ENCODE measurements at places on chromosomes 4 and X.

DNA sequence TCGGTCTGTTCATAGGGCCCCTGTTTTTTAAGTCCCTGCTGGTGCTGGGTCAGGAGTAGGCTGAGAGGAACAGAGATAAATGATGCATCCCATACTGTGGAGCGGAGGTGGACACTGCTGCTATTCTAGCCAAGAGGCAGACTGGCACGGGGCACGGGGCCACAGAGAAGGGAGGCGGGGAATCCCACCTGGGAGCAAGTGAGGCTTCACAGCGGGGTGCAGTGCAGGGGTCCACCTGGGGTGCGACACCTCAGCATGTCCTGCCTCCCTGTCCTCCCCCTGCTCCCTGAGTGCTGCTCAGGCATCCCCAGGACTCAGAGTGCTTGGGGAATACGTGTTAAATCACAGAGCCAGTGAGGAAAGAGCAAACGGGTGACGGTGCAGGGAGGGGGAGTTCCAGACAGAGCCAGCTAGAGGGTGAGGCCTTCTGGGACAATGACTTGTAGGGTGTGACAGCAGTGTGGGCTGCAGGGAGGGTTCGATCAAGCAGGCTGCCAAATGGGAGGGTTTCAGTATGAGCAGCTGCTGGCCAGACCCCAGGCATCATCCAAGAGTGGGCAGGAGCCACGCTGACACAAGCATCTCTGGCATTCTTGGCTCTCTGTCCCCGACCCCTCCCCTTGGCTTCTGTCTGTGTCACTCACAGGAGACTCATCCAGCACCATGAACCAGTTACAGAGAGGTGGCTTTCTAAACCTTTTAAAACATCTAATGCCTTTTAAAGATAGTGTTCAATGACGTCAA, 13.7 kb upstream of the HTRA3 start:
- DNase-seq: no peak

DNA sequence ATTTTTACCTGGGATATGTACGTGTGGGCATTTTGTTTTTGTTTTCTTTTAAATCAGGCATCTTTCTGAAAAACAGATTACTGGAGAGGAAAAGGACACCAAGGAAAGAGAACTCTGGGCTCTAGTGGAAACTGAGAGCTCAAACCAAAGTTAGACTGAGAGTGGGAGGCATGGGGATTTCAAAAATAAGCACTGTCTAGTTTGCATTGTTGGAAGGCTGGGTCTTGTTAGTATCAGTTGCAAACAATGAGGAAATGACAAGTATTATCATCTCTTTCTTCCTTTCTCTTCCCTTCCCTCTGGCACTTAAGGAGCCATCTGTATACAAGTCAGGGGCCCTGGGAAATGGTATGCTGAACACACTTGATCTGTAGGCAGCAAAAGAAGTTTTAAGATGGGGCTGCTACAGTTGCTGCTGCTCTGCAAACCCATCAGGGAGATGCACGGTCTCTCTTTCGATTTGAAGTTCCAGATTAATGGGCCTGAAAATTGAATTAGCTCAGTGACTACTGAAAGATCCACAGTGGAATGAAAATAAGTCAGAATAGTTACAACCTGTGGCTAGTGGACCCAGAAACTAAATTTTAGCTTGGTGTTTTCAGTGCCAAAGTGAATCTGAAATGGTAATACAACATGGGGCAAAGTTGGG, 48.0 kb upstream of the GRXCR1 start:
- DNase-seq: no peak

DNA sequence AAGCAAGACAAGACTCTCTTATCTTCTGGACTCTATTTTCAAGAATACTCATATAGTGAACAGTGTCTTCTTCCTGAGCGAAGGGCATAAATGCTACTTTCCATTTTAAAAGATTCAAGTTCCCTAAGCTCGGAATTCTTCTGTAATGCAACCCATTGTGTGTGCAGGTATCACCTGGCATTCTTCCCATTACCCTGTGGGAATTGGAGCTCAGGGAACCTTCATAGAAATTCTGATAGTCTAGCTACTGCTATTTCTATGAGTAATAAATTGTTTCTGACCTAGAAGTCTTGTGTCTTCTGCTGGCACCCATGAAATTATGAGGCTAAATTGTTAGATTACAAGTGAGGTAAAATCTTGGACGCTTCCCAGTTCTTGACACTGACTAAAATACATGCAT, 324.1 kb upstream of the DIPK2B start:
- DNase-seq: no peak

GRCh38 chr4:154086247-154086646, 297.4 kb upstream of the SFRP2 start:
- no peak for DNase-seq

DNA sequence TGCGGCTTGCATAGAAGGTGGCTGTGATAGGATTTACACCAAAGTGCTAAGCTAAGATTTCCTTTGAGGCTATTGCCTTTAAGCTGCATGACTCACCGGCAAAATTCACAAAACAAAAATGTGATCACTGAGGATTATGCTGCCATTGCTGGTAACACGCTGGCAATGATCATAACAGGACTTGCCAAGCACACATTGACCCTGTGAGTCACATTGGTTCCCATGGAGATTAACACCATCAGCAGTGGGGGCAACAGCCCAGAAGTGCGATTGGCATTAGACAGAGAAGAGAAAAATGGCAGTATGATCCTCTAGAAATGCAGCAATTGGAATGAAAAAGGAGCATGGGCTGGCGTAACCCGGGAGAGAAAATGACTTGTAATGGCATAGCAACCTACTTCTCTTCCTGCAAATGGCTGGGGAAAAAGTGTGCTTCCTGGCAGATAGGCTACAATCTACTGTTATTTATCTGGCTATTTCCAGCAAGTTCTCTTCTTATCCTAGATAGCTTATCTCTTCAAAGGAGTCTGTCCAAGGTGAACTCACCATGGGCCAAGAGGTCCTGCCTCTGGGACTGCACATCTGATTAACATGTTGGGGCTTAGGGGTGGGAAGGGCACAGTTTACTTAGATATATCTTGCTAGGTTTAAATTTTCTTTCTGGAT, 314.2 kb upstream of the IGFBP7 start:
- no peak for DNase-seq

GRCh38 chr4:182142176-182143085, 100.8 kb upstream of the TENM3 start:
- no peak for DNase-seq

DNA sequence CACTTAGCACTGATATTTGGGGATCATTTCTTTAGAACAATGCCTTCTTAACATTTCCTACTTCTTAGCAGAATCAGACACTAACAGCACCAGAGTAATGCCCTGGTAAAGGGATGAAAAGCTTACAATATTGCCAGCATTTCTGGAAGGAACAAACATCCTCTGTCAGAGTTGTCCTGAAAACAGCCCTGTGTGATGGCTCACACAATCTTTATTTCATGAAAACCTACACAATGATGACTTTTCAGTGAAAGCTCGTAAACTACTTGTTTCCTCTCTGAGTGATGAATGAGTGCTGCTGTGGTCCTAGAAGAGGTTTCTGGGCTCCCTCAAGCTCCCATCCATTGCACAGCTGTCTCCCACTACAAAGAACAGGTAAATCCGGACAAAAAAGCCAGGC, 52.8 kb downstream of the GPC4 start:
- DNase-seq: no peak

DNA sequence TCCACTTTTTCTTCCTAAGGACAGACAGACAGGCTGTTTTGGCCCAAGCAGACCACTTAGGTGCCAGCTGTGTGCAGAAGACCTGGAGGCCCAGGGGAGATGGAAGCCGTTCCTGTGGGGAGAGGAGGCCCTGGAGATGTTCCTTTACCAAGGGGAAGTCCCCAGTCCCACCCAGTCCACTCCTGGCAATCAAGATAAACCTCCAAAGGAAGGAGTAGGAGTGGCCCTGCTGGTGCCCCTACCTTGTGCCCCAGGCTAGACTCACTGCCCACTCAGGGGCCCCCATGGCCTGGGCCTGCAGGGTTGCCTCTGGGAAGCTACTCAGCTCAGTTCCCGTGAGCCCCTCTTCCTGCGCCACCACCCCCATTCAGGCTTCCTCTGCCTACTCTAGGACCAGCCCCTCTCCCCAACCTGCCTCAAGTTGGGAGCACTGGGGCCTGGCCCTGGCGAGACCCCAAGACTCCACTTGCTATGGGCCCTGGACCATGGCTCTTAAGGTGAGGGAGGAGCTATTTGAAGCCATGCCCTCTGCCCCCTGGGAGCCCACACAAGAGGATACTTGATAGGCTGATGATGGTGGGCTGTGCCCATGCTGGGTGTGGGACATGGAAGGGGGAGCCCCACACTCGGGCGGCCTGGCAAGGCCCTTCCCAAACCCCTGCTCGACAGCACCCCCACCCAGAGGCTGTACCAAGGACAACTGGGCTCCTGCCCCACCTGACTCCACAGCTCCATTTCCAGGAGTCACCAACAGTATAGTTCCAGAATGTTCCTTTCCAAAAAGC, 24.8 kb upstream of the RNF4 start:
- no peak for DNase-seq

DNA sequence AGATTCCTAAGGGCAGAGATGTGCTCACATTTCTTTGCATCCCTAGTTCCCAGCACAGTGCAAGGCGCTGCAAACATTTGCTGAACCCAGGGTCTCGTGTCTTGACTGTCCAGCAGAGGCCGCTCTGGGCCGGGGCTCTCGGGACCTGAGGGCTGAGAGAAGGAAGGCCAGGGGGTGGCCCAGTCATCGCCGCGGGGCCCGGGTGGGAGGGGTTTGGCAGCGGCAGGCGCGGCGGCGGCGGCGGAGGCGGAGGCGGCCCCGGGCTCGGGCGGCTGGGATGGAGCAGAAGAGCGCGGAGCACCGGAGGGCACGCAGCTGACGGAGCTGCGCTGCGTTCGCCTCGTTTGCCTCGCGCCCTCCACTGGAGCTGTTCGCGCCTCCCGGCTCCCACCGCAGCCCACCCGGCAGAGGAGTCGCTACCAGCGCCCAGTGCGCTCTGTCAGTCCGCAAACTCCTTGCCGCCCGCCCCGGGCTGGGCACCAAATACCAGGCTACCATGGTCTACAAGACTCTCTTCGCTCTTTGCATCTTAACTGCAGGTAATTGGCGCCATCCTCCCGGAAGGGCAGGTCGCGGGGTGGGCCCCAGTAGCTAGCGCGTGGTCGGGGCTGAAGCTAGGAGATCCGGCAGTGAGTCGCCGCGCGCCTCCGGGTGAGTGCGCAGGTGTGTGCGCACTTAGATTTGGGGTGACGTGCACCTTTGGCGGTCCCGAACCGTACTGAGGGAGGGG, at the start of gene PARM1:
Gene PARM1, plus strand, starts transcription at position 285 of the 730 bp plus-strand sequence. Its CDS starts 212 bp downstream, at position 497.
- peak; percentile 66 for DNase-seq

DNA sequence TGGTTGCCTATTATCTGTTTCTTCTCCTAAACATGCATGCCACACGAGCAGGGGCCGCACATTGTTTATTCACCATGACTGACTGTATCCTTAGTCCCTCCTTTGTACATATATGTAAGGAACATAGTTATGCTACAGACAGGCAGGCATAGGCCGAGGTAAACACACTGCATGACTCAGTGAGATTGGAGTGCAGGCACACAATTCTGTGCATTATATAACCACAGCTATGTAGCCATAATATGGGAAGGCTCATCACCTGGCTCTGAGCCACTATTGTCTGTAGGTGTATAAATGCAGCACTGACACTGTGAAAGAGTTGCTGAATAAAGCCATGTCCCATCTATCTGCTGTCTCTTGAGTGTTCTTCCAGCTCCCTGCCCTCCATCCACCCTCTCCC, 431.6 kb downstream of the IDS start:
- DNase-seq: no peak

GRCh38 chrX:80388206-80388605, 32.0 kb upstream of the TENT5D start:
- DNase-seq: no peak

- no peak for DNase-seq
These were observed 340.8 kb downstream of the PAPSS1 start for GRCh38 chr4:107379054-107379869.

- no peak for DNase-seq
These were observed 996.3 kb downstream of the FSTL5 start for GRCh38 chr4:161167539-161167938.

GRCh38 chrX:42106556-42106955, 183.2 kb upstream of the CASK start:
- no peak for DNase-seq

GRCh38 chrX:113260474-113260873, 419.8 kb upstream of the AMOT start:
- no peak for DNase-seq

- no peak for DNase-seq
These were observed 4.3 kb upstream of the PLAC8 start for GRCh38 chr4:83118869-83119268.

DNA sequence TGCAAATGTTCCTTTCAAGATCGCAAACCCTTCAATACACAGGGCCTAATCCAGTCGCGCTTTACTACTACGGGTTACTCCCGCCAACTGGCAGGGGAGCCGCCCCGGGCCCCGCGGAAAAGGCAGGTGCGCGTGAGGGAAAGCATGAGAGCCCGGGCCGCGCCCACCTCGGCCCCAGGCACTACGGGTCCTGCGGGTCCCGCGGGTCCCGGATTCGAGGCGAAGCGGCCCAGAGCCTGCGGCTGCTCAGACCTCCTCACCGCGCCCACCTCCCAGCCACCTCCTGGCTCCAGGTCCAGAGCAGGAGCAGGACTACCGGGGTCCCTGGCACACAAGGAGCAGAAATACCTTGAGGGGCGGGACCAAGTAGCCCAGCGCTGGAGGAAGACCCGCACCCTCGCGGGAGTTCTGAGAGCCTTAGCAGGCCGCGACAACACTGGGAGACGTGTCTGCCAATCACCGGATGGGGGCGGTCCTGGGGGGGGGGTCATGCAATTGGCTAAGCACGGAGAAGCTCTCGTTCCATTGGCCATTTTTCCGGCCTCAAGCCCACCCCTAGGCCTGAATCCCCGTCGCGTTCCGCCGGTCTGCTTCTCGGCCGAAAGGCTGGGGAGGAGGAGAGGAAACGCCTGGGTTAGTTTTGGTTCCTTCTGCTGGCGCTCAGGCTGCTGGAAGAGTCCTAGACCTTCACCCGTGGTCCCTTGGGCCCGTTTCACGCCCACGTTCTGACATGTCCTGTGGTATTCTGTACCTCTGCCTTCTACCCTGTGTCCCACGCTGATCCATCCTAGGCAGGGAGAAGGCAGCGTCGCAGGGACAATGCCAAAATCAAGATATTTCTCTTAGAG, 29.0 kb downstream of the ERVMER34-1 start:
- DNase-seq: peak; percentile 84

DNA sequence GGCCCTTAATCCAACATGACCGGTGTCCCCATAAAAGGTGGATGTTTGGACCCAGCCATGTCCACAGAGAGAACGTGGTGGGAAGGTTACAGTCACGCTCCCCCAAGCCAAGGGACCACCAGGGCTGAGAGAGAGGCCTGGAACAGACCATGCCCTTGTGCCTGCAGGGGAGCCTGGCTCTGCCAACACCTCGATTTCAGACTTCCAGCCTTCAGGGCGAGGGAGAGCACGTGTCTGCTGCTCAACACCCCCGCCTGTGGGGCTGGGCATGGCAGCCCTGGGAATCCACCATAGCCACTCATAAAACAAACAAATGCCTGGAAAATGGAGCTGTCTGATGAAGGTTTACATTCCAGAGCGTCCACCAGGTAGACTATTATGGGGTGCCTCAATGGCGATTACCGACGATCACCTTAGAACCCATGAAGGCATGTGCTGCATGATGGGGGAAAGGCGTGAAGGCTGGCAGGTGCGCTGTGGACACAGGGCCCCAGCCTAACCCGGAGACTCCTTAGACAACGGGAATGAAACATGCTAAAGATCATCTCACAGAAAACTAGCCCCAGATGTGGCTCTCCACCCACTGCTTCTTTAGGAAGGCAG, 42.3 kb upstream of the HMX1 start:
- no peak for DNase-seq

- no peak for DNase-seq
These were observed 57.6 kb downstream of the GPR143 start for GRCh38 chrX:9708086-9708485.
